ENCODE measurements at places on chromosomes 4 and X.
A peak's percentile ranks its signal among the peaks of the same experiment; 100 is the strongest.

GRCh38 chr4:189940178-189941004 lies at the start of gene FRG1:
Gene FRG1 (plus strand): TSS chr4:189940872. CDS start chr4:189941010, 138 bp downstream.
- peak; percentile 99 for DNase-seq

DNA sequence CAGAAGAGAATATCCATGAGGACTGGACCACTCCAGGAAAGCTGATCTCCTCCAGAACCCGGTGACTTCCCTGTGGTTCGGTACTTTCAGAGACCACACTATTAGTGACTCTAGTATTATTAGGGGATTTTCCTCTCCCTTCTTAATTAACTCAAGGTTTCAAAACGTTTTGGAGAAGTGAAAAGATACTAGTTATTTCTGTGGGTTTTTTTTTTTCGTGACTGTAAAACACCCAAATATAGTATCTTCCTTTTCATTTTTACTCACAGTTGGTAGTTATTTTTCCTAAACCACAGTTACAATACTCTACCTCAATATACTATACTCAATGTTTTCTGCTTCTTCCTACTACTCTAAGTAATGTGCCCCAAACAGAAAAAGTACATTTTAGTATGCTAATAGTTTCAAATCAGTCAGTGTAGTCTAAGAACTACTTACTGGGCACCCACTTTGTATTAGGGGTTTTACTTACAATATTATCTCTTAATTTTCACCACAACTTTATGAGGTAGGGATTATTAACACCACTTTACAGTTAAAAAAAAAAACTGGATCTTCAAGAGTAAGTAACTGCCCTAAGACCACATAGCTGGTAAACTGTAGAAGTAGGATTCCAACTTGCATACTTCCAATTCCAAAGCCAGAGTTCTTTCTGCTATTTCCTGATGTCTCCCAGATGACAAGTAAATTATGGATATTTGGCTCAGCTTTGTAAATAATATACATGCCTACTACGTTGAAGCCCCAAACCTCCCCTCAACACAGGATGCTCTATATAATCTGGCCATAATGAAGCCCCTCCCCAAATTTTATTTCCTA lies 45.0 kb downstream of the SLC9A7 start:
- DNase-seq = no peak

- no peak for DNase-seq
Observed at GRCh38 chr4:140757232-140757630, 1.0 kb upstream of the TBC1D9 start.

- DNase-seq = no peak
Observed at GRCh38 chr4:86686741-86687140, 92.6 kb downstream of the PTPN13 start.

DNA sequence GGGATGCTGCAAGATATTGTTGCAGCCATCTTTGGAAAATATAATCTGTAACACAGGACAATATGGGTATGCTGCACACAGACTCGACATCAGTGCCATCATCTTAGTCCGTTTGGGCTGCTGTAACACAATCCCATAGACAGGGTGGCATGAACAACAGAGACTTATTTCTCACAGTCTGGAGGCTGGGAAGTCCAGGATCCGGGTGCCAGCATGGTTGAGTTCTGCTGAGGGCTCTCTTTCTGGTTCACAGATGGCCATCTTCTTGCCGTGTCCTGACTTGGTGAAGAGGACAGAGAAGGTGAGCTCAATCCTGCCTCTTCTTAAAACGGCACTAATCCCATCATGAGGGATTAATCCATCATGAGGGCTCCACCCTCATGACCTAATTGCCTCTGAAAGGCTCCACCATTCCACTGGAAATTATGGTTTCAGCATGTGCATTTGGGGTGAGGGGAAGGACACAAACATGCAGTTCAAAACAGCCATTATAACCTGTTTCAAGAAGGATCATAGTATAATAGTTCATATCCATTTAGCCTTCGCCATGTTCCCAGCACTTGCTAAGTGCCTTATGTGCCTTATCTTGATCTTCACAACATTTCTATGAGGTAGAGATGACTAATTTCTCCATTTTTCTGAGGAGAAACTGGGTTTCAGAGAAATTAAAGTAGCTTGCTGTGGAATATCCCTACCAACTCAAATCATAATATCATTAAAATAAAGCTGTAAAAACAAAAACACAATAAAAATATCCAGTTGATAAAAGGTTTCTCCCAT lies 27.9 kb upstream of the SPP1 start:
- DNase-seq = no peak

- no peak for DNase-seq
Observed at GRCh38 chr4:69875576-69875975, 15.6 kb upstream of the SULT1E1 start.

GRCh38 chrX:56615282-56615681 lies 51.9 kb downstream of the UBQLN2 start:
- no peak for DNase-seq

DNA sequence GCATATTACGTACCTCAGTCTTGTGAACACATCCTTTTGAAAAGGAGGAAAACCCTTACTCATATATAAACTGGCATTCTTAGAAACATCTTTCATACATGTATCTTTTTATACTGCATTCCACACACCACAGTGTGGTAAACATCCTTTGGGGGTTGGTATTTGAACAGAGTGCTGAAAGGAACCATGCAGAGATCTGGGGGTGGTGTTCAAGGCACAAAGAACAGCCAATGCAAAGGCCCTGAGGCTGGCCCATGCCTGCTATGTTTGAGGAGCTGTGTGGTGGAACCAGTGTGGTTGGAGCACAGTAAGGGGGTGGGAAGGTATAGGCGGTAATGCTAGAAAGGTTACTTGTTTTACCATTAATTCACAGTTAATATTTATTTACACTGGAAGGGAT lies 2.0 kb downstream of the ELK1 start:
- DNase-seq = no peak

DNA sequence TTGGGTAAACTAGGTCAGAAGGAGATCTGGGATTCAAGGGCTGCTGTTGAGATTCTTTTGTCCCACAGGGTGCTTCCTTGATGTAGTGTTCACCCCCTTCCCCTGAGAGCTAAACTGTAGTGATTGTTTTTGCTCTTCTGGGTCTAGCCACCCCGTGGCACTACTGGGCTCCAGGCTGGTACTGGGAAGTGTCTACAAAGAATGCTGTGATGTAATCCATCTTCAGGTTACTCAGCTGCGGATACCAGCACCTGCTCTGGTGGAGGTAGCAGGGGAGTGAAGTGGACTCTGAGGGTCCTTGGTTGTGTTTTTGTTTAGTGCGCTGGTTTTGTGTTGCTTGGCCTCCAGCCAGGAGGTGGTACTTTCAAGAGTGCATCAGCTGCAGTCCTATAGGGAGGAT lies 365.5 kb downstream of the ZNF674 start:
- DNase-seq = no peak

DNA sequence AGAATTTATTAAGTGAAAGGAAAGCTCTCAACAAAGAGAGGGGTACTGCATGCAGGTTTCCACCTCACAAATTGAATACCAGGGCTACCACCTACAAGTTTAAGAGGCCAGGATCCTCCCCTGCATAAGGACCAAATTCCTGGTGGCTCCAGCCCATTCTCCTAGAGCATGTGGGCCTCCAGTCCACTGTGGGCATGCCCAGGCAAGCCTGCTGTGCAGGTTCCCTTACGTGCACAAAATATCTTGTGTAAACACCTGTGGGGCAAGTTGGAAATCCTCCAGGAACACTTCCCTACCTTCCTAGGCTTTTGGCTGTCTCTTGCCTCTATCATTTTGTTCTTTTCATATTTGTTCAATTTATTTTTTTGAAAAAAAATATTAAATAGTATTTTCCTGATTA lies 724.3 kb downstream of the ARAP2 start:
- DNase-seq = no peak

GRCh38 chrX:77628294-77629025 lies 157.6 kb downstream of the ATRX start:
- DNase-seq = no peak

Measured in activated effector memory CD4-positive, alpha-beta T cell treated with anti-CD3 and anti-CD28 coated beads, Interleukin-2, amount 50 U/mL, for 16 hours (primary cell).